ENCODE measurements at places on chromosomes 6 and 20.

GRCh38 chr20:7672571-7672970, 267.7 kb downstream of the HAO1 start:
- no peak for DNase-seq

- peak; percentile 51 for DNase-seq
Observed at GRCh38 chr6:111604259-111605099, 1.2 kb downstream of the TRAF3IP2 start.

- no peak for DNase-seq
Observed at GRCh38 chr6:154356690-154357089, at the start of gene IPCEF1. TSS of gene IPCEF1 (minus strand) at chr6:154356803. CDS start at chr6:154265947, 90,856 bp downstream.

DNA sequence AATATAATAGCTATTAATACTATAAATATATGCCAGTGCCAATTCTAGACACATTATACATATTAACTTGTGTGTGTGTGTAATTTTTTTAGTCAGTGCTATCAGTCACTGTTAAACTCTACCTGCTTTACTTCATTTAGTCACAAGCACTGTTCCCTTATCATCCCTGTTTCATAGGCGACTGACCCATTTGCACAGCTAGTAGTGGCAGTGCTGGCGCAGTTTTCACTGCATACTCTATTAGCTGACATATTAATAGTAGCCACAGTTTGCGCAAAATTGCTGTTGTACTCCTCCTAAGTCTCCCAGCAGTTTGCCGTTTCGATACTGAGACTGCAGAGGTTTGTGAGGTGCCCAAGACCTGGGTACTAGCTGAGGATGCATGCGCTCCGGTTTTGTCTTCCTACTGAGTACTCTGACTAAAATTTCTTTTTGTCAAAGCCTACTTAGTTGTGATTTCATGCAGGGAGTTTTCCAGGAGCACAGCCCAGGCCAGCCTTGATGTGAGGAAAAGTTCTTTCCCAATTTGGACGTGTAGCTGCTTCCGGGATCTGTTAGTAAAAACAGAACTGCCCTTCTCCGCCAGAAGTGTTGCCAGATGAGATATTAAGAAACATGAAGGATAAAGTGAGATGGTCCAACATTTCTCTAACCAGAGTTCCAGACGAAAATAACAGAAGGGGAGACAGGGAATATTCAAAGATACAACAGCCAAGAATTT, 5.6 kb downstream of the BAG2 start:
- DNase-seq: peak; percentile 9

- peak; percentile 91 for DNase-seq
Observed at GRCh38 chr20:50308513-50309279, 118.1 kb downstream of the CEBPB start.

DNA sequence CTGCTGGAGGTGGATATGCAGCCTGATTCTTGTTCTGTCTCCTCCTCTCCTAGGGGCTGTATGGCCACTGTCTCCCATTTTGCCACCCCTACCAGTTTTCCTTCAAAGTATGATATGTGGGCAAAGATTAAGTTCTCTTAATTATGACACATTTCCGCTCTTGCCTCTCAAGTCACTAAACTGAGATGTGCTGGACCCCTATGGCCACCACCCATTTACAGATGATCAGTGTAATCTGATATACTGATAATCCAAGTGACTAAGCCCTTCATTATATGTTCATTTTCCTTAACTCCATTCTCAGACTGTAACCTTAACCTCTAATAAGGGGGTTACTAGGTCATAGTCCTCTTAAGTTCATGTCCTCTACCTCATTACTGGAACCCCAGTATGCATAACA, 711 bp upstream of the C20orf141 start:
- DNase-seq: no peak

- no peak for DNase-seq
Observed at GRCh38 chr20:19886661-19887288, 128.7 kb downstream of the RIN2 start.

GRCh38 chr20:62601714-62602113, 40.6 kb upstream of the SLCO4A1 start:
- DNase-seq: no peak

DNA sequence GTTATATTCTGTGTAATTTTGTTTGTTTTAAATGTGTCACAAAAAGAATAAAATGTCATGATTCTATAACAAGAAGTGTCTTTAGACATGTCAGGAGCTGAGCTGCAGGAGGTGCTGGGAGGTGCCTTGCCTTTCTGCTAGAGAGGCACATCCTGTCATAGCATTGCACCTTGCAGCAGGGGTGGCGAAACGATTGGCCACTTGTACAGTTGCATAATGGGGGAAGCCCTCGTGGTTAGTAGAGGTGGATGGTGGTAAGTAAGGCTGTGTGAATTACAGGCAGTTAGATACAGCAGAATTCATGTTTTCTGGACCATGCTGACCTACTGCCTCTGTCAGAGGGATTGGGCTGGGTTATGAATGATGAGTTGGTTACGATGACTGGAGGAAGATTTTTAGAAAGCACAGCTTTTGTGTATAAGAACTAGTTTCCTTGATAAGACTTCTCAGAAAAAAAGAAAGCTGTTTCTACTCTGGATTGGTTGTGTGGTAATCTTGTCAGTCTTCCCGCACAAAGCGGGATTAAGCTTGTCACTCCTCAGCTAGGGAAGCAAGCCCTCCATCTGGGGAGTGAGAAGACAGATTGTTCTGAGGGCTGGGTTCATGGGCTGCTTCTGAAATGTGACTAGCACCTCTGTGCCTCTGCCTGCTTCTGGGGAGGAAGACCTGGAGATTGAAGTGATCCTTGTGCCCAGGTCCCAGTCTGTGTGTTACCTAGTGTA, 74.9 kb downstream of the FOXO3 start:
- DNase-seq: no peak

- no peak for DNase-seq
Observed at GRCh38 chr6:29951882-29952281, 9.6 kb downstream of the HLA-A start.

DNA sequence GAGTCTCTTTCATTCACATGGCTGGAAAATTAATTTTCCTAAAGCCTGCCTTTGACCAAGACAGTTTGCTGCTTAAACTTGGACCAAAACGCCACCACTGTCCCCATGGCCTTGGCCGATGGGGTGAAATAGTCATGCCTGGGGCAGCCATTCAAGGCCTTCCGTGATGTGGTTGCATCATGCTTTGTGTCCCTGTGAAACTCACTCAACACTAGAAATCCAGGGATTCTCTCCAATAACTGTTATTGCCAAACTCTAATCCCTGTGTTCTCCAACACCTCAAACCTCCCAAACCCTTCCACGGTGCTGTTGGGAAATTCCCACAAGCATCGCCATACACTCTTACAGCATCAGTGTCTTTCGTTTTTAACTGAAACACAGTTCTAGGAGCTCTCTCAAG, 1.4 kb upstream of the TXNDC5 start:
- no peak for DNase-seq

- DNase-seq: no peak
Observed at GRCh38 chr6:106964099-106964498, 10.4 kb downstream of the CD24 start.

DNA sequence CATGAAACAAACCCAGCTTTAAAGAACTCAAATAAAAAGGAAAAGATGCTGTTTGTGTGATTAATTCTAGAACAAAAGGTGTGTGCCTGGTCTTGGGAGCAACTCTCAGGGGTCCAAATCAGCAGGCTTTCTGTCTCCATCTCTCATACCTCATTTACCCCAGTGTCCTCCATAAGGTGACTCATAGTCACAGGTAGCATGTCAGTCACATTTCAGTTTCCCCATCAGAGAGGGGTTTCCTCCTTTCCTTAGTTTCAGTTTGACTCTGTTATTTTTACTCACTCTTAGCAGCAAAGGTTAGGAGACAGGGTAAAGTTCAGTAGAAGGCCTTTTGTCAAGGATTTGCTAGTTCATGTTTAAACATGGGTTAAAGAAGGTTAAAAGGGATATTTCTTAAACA, 46.2 kb downstream of the OGFRL1 start:
- no peak for DNase-seq

GRCh38 chr20:24185791-24186190, 197.2 kb upstream of the GGTLC1 start:
- no peak for DNase-seq

- no peak for DNase-seq
Observed at GRCh38 chr6:27956941-27957340, at the start of gene OR2B6. TSS of gene OR2B6 (plus strand) at chr6:27957241. CDS start at chr6:27957241, 0 bp downstream.

DNA sequence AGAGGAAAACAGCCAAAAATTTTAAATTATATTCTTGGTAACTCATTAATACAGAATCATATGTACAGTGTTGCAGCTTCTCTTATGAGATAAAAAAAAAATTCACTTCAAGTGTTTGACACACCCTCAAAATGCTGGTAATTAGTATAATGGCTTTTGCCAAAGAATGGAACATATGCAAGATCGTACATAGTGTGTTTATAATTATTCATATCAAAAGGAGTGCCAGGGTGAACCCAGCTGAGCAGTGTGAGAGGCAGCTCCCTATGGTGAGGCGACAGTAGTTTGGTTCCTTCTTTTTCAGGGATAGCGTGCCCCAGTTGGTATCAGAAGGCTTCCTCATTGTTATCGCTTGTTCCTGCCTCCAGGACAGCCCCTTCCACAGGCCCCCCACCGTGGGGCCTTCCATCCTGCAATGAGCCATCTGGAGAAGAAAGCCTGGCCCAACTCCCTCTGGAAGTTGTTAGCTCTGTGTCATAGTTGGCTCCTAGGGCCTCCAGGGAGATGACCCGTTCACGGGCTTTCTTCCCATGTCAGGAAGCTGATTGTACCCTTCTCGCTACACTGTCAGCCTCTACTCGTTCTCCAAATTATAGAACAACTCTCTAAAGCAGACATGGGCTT, 150.7 kb downstream of the FRK start:
- DNase-seq: no peak

DNA sequence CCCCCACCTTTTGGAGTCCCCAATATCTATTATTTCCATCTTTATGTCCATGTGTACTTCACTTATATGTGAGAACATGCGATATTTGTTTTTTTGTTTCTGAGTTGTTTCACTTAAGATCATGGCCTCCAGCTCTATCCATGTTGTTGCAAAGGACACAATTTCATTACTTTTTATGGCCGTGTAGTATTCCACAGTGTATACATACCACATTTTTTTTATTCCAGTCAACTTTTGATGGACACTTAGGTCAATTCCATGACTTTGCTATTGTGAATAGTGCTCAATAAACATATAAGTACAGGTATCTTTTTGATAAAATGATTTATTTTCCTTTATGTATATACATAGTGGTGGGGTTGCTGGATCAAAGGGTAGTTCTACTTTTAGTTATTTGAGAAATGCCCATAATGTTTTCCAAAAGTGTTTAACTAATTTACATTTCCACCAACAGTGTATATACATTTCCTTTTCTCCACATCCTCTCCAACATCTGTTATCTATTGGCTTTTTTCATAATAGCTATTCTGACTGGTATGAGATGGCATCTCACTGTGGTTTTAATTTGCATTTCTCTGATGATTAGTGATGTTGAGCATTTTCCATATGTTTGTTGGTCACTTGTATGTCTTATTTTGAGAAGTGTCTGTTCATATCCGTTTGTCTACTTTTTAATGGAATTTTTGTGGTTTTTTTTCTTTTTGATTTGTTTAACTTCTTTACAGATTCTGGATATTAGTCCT, 34.0 kb upstream of the COL10A1 start:
- DNase-seq: no peak

GRCh38 chr6:4797587-4797986, 21.4 kb downstream of the CDYL start:
- DNase-seq: no peak

DNA sequence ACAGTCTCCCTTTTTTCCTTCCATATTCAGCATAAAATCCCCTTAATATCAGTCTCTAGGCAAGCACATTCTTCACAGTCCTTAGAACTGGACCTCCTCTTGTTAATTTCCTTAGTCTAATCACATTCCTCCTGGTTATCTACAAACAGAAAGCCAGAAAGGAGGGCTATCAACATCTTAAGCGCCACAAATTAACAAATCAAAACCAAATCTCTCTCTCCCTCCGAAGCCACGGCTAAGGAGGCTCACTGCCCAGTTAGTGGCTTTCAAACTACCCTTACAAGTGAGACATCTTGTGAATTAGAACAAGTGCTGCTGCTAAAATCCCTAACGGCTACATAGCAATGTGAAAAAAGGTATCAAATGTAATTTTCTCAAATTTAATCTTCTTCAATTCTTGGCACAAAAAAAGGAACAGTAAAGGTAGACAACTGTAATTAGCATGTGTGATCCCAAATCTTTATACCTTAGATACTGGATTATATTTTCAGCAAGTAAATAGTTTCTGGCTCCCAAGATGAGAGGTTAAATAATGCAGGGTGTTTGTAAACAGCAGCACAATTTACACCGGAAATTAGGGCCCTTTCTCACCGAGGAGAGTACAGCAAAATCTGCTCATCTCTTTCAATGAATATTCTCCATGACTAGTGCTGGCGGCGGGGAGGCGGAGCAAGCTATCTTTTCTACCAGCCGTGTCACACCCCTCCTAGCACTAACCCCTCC, 1.4 kb upstream of the TRIM39 start:
- peak; percentile 39 for DNase-seq

Measured in thoracic aorta (tissue), 2 donors.